ENCODE measurements at places on chromosomes 1 and 21.

- no peak for DNase-seq
Observed at GRCh38 chr1:89705901-89706699, 73.2 kb downstream of the LRRC8C start.

DNA sequence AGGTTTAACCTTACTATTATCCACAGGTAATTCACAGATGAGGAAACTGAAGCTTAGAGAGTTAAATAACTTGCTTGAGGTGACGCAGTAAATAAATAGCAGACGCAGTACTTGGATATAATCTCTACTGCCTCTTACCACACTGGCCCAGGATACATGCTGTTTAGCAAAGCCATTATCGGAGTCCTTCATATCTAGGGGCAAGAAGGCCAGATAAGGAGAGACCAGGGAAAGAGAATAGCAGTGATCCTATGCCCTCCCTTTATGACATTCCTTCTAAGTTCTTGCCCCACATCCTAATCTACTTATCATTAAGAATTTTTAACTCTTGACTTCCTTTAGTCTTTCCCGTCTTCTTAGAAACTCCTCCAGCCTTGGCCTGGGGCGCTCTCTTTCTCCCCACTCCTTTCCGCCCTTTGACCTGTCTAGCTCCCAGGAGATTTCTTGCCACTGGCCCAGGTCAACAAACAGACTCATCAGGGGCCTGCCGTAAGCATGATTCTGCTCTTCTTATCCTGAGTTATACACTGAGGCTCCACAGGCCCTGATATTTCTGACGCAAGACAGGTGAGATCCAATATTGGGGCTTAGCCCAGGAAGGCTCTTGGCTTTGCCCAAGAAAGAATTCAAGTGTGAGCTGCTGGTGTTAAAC, 11.4 kb upstream of the SLAMF1 start:
- no peak for DNase-seq

DNA sequence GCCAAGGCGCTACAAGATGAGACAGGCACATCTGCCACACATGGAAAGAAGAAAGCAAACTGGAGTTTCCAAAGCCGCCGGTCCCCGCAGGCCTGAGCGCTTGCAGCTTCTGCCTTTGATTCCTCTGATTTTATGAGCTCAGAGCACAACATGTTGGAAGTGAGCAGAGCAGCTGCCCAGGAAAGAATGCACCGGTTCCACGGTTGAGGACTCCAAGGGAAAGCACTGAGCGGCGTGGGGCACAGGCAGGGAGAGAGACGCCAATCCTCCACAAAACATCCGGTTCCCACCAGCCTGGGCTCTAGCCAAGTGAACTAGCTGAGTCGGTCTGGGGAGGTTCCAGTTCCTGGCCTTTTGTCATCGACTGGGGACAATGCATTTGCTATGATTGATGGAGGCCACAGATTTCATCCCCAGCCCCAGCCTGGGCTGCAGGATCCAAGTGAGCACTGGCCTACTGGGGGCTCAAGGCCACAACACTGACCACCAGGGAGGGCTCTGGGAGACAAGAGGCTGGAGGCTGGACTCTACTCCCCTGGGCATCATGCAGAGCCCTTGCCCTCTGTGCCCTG, 253.1 kb upstream of the IRF2BP2 start:
- DNase-seq = no peak

GRCh38 chr1:26287811-26288210, 7.9 kb downstream of the SH3BGRL3 start:
- DNase-seq = no peak

GRCh38 chr1:153356392-153357075, 1.1 kb upstream of the S100A9 start:
- no peak for DNase-seq

GRCh38 chr1:182768963-182769362, 20.6 kb upstream of the NPL start:
- DNase-seq = no peak

GRCh38 chr1:246309247-246309884, 197.7 kb downstream of the SMYD3 start:
- DNase-seq = no peak

DNA sequence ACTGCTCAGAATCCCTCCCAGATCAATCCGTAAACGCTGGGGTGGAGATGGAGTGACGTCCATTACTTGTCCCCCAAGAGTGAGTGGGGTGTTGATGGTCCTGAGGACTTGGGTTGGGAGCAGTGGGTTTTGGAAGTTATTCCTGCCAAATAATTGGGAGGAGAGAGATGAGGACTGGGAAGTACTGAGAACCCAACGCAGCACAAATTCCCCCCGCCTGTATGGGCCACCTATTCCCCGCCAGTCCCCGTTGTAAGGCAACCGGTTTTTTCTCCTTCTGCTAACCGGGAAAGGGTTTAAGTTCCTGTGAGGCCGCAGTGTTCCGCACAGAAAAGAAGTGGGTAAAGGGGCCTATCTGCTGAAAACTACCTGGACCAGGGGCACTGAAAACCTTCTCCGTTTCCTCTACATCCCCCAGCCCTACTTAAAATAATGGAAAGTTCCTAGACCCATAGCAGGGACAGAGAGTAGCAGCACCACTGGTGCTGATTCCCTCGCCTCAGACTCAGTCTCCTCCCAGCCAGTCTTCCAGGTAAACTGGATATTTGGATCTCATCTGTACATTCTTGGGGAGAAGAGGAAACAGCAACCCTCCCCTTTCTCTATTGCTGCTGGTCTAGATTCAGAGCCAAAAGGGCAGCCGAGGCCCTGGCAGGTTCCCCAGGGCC, 738 bp downstream of the LURAP1 start:
- no peak for DNase-seq

GRCh38 chr1:19073311-19074186, 117.1 kb upstream of the IFFO2 start:
- DNase-seq = no peak

DNA sequence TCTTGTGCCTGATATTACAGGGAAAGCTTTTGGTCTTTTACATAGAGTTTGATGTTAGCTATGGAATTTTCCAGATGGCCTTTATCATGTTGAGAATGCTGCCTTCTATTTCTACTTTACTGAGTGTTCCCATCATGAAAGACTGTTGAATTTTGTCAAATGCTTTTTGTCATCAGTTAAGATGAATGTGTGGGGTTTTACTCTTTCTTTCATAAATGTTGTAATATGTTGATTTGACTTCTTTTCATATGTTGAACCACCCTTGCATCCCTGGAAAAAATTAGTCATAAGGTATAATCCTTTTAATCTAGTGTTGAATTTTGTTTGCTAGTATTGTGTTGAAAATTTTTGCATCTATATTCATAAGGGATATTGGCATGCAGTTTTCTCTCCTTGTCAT, 16.1 kb upstream of the HOOK1 start:
- DNase-seq = no peak

- no peak for DNase-seq
Observed at GRCh38 chr1:47187231-47187925, 2.5 kb downstream of the PDZK1IP1 start.

- DNase-seq = no peak
Observed at GRCh38 chr1:3547055-3548005, 64.0 kb downstream of the MEGF6 start.

GRCh38 chr1:101139130-101139529, 97.7 kb upstream of the S1PR1 start:
- DNase-seq = no peak

- no peak for DNase-seq
Observed at GRCh38 chr1:60831780-60832179, 250.6 kb upstream of the NFIA start.

GRCh38 chr1:114323959-114324661, 170.4 kb upstream of the SYT6 start:
- no peak for DNase-seq

- no peak for DNase-seq
Observed at GRCh38 chr1:115041654-115042053, 12.0 kb downstream of the TSHB start.

- DNase-seq = no peak
Observed at GRCh38 chr21:38487901-38488639, 10.2 kb downstream of the ERG start.

DNA sequence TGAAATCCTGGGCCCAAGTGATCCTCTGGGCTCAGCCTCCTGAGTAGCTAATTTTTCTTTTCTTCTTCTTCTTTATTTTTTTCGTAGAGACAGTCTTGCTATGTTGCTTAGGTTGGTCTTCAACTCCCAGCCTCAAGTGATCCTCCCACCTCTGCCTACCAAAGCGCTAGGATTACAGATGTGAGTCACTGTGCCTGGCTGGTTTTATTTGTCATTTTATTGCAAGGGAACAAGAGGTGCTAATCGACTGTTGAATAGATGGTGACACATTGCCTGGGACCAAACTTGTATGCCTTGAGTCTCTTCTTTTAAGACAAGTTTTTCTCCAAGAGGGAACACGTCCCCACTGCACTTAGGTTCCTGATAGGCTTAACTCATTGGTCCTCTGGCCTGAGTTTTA, 20.0 kb upstream of the KLHDC8A start:
- DNase-seq = no peak

GRCh38 chr1:3453891-3454810, at the start of gene ARHGEF16:
ARHGEF16 (plus strand) TSS chr1:3454665; CDS start chr1:3463085, 8,420 bp downstream.
- no peak for DNase-seq

DNA sequence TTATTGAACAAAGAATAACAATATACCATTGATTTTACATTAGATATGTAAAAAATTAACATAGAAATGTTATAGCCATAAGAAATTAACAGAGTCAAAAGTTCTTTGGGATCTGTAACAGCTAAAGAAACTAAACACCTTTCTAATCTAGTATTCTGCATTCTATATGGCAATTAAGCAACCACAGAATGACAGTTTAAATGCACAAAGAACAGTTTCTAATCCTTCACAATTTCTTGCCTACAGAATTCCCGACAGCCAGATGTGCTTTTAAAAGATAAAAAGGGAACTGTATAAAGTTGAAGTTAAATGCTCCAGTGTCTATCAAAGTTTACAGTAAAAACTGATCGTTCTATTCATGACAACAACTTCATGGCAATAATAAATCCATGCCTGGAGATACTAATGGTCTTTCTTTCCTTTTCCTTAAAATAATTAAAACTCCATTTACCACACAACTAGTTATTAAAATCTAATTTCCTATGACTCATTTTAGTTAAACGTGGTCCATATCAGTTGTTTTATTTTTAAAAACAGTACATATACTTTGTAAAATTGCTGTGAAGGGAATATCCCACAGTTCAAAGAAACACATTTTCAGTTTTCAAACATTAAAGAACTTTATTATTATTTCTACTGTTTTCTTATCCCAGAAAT, 110.2 kb downstream of the EIF4G3 start:
- no peak for DNase-seq

GRCh38 chr1:212428496-212428895, 4.2 kb upstream of the NENF start:
- no peak for DNase-seq

DNA sequence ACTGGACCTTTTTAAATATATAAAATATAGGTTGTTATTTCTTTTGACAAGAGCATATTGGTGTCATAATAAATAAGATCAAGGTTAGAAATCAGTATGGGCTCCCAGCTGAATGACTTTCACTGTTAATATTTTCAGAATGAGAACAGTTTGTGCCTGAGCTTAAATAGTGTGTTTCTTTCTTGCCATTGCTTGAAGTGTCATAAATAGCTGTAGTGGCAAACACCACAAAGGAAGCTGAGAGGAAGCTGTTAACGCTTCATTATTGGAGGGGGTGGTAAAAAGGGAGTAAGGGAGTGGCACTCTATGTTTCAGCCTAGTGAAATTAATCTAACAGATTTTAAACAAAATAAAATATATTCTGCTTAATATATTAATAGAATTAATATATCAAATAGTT, 1089.8 kb upstream of the NCAM2 start:
- no peak for DNase-seq

GRCh38 chr1:58898739-58899586, 115.1 kb upstream of the JUN start:
- DNase-seq = no peak

DNA sequence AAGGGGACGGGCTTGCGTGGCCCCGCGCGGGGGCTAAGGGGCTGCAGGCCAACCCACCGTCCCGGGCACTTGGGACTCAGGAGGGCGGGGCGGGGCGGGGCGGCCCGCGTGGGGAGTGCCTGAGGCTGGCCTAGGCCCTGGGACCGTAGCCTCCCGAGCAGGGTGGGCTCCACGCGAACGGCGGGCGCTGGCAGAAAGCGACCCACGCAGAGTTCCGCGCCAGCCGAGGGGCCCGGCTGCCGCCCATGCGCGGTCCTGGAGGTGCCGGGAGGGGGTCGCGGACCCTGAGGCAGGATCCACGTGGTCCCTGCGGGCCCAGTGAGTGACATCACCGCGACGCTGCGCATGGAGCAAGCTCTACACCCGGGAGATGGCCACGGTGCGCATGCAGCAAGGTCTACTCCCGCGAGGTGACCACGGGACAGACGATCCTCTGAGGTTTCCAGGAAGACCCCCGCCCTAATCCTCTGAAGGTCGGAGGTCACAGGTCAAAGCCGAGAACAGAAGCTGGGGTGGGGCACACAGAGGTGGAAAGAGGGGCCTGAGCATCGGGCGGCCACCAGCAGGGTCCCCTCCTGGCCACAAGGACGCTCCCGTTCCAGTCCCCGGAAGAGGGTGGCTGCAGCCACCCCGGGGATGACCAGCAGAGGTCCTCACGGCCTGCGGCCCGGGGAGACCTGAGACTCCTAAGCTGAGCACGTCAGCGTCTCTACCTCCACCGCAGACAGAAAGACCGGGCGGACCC, 13.5 kb upstream of the SLC19A1 start:
- DNase-seq = no peak

Data from stimulated activated CD4-positive, alpha-beta T cell treated with anti-CD3 and anti-CD28 coated beads, TNF-alpha, amount 100 ng/mL, for 1 hour (primary cell).